PC-3 (cell line): ENCODE measurements at places on chromosomes 4 and X. TPM values are rescaled to one million over a fixed set of nuclear protein-coding genes. Genes with fewer than 3 reads are reported as not detected.
A peak's percentile ranks its signal among the peaks of the same experiment; 100 is the strongest.

DNA sequence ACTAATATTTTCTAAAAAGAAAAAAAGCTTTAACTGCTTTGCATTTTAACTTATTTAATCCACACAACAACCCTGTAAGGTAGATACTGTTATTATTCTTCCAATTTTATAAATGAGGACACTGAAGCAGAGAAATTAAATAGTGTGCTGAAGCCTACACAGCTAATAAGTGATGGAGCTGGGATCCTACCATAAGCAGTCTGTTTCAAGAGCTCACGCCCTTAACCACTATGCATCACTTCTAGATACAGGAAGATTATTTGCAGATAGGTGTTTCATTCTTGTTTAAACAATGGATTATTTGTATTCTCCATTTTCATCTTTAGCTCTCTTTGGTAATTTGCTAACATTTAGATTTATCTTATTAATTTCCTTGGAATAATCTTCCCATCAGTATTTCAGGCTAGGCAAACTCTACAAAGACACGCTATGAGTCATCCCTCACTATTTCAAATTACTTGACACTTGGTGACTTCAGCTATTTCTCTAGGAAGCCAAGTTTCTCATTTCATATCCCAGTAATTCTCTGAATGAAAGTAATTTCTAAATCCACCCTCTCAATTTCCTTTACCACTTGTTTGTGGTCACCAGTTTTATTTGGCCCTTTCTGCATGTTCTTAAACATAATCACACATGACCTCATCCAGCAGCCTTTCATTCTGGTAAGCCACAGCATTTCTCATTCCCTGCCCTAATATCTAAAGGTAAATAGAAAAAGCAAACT lies 67.3 kb downstream of the ASB9 start:
- H3K36me3 ChIP-seq: no peaks in the 10 kb centered on the region
- peak overlapping the region; percentile 19; the same call in 1 of the 2 replicates for H3K27ac ChIP-seq
- H3K27me3 ChIP-seq: no peaks in the 10 kb centered on the region
- peaks cover 15% of the 10 kb centered on the region for H3K4me1 ChIP-seq
- DNase-seq: peak; percentile 57

- H3K36me3 ChIP-seq: peaks cover 36% of the 10 kb centered on the region
- H3K27me3 ChIP-seq: no peaks in the 10 kb centered on the region
- H3K4me3 ChIP-seq: no peak overlapping the region
- H3K27ac ChIP-seq: no peak overlapping the region
- H3K4me1 ChIP-seq: peaks cover 43% of the 10 kb centered on the region
Observed at GRCh38 chrX:115606861-115607260, 45.9 kb downstream of the PLS3 start.

Gene PAGE4
- not detected in 2 replicates for total RNA-seq

DNA sequence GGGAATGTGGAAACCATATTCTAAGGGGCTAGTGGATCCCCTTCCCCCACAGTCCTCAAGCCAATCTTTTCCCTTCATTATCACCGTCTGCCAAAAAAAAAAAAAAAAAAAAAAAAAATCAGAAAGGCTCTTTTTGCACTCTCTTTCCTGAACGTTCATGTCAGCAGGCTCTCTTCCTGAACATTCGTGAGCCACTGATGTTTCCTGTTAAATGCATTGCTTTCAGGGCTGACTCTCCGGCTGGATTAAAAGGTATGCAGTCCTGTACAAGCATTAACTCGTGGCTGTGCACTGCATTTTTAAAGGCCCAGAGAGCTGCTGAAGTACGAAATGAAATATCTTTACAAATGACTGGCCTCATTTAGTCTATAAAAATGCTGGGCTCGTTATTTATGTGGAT lies 34.0 kb upstream of the TSPAN5 start:
- H3K36me3 ChIP-seq: no peaks in the 10 kb centered on the region
- H3K4me3 ChIP-seq: no peak overlapping the region
- no peak overlapping the region for H3K27ac ChIP-seq
- H3K4me1 ChIP-seq: peaks cover 8% of the 10 kb centered on the region

Gene TMEM156
- total RNA-seq: 32.1 and 41.5 TPM in 2 replicates

- no peak overlapping the region for H3K4me3 ChIP-seq
- no peak overlapping the region for H3K27ac ChIP-seq
- no peaks in the 10 kb centered on the region for H3K36me3 ChIP-seq
- DNase-seq: no peak
- no peaks in the 10 kb centered on the region for H3K27me3 ChIP-seq
Observed at GRCh38 chr4:11042760-11043159, 358.2 kb upstream of the CLNK start.

Gene FAAH2
- 1.6 and 4.5 TPM in 2 replicates for total RNA-seq

Gene VSIG1
- 0.84 and 4.8 TPM in 2 replicates for total RNA-seq

Gene CLCN5
- total RNA-seq: 2.8 and 5.9 TPM in 2 replicates

- DNase-seq: peak; percentile 42
- H3K4me1 ChIP-seq: peaks cover 21% of the 10 kb centered on the region
- H3K36me3 ChIP-seq: no peaks in the 10 kb centered on the region
- peak overlapping the region; percentile 95 for H3K4me3 ChIP-seq
- no peak overlapping the region for H3K27ac ChIP-seq
- H3K27me3 ChIP-seq: no peaks in the 10 kb centered on the region
Observed at GRCh38 chrX:149630681-149631233, 835 bp downstream of the TMEM185A start.

DNA sequence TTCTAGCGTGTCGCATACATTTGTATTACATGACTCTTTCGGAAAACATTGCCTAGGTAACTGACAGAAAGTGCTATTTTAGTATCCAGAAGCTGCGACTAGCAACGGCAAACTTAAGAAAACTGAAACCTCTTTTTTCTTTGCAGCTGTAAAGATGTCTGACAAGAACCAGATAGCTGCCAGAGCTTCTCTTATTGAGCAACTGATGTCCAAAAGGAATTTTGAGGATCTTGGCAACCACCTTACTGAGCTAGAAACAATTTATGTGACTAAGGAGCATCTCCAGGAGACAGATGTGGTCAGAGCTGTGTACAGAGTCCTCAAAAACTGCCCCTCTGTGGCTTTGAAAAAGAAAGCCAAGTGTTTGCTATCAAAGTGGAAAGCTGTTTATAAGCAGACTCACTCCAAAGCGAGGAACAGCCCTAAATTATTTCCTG lies 9.4 kb downstream of the TCEANC start:
- H3K36me3 ChIP-seq: no peaks in the 10 kb centered on the region
- DNase-seq: no peak
- H3K4me1 ChIP-seq: peaks cover 6% of the 10 kb centered on the region
- H3K4me3 ChIP-seq: no peak overlapping the region

GRCh38 chr4:83267830-83268475 lies 16.6 kb downstream of the COQ2 start:
- DNase-seq: no peak
- no peak overlapping the region for H3K27ac ChIP-seq
- H3K4me1 ChIP-seq: no peaks in the 10 kb centered on the region
- H3K27me3 ChIP-seq: no peaks in the 10 kb centered on the region
- no peak overlapping the region for H3K4me3 ChIP-seq

Gene CSAG2
- not detected in 2 replicates for total RNA-seq

DNA sequence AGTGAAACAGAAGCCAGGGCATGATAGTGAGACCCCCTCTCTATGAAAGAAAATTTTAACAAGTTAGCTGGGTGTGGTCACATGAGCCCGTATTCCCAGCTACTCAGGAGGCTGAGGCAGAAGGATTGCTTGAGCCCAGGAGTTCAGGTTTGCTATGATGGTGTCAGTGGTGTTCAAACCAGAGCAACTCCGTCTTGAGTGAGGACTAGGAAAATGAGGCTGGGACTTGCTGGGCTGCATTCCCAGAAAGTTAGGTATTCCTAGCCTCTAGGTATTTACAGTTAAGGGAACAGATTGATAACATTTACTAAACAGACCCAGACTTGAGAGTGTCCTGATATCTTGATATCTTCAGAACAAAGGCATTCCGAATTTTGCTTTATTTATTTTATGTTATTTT lies 37.0 kb upstream of the NOCT start:
- no peak overlapping the region for H3K27ac ChIP-seq
- H3K4me3 ChIP-seq: no peak overlapping the region
- H3K36me3 ChIP-seq: no peaks in the 10 kb centered on the region
- peaks cover 6% of the 10 kb centered on the region; the same call in 1 of the 2 replicates for H3K4me1 ChIP-seq
- no peaks in the 10 kb centered on the region for H3K27me3 ChIP-seq
